Stimulated activated CD8-positive, alpha-beta memory T cell treated with anti-CD3 and anti-CD28 coated beads, Interleukin-2, amount 100 ng/mL, for 1 hour (primary cell): ENCODE measurements at places on chromosomes 5 and 9.

DNA sequence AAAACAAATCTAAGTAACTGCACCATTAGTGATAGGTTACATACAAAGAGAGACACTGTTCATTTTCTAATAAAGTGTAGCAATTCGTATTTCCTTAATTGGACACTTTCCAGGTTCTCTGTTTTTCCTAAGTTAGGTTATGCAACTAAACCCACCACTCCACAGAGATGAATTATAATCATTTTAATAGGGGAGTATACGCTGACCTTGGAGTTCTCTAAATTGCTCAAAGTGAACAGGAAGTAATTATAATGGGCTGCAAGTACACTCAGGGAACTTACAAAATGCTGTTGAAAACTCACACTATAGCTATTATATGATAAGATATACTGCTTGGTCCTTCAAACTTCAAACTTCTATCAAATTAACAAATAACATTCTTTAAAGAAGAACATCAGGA lies 18.2 kb upstream of the ADCY2 start:
- DNase-seq = no peak

- DNase-seq = no peak
Measured at GRCh38 chr5:96868603-96869371, 7.5 kb upstream of the ERAP2 start.

- DNase-seq = no peak
Measured at GRCh38 chr5:147927901-147928300, 21.6 kb upstream of the C5orf46 start.

- no peak for DNase-seq
Measured at GRCh38 chr9:92664394-92665152, 5.4 kb downstream of the IPPK start.

DNA sequence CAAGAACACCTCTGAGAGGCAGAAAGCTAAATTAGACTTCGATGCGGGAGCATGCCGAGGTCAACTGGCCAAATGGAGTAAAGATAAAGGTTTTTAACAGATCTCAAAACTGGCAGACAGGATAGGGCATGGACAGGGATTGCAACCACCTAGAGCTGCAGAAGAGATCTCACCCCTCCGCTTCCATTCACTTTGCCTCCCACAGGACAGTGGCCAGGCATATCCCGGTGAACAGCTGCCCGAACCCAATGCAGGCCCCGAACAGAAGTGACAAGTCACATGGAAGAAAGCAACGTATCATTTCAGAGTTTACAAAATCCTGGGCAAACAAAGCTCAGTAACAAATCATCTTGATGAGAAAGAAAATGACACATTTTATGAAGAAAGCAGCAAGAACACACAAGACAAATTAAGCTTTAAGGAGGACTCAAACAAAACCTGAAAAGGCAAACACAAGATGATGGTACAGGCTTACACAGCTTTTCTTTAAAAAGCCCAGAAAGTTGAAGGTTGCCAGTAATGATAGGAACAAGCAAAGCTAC lies 18.4 kb downstream of the RNF130 start:
- no peak for DNase-seq

DNA sequence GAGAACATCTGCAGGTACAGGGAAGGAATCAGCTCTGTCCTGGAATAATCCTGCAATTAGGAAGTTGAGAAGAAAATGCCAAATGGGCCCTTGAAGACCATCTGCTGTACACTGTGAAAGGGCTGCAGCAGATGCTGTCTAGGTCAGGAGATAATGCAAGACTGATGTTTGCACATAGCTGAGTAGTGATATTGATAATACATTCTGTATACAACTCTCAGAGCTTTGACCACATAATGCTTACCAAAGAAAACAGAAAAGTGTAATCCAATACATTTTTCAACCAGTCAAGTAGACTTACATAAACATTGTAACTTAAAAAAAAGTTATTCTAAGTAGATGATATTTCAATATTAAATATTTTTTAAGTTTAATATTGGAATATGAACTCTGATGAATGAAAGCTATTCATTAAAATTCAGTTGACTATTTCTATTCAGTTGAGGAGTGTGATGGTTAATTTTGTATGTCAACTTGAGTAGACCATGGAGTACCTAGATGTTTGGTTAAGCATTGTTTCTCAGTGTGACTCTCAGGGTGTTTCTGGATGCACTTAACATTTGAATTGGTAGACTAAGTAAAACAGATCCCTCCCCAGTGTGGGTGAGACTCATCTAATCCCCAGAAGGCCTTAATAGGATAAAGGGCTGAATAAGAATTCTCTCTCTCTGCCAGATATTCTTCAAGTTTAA lies 380.1 kb upstream of the PRR16 start:
- no peak for DNase-seq

DNA sequence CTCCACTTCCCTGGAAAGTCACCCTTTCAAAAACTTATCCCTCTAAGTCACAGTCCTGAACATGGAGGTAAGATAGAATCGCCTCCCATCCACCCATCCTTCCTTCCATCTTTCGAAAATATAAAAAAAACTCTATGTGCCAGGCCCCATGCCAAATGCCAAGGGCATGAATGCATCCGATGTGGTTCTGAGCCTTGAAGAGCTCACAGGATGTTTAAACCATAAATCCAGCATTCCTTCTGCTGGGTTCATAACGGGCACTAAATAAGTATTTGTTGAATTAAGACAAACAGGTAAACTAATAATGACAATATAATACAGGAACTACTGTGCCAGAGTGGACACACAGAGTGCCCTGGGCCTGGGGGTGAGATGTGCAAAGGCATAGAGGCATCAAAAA lies 147.3 kb downstream of the TTLL11 start:
- DNase-seq = no peak

DNA sequence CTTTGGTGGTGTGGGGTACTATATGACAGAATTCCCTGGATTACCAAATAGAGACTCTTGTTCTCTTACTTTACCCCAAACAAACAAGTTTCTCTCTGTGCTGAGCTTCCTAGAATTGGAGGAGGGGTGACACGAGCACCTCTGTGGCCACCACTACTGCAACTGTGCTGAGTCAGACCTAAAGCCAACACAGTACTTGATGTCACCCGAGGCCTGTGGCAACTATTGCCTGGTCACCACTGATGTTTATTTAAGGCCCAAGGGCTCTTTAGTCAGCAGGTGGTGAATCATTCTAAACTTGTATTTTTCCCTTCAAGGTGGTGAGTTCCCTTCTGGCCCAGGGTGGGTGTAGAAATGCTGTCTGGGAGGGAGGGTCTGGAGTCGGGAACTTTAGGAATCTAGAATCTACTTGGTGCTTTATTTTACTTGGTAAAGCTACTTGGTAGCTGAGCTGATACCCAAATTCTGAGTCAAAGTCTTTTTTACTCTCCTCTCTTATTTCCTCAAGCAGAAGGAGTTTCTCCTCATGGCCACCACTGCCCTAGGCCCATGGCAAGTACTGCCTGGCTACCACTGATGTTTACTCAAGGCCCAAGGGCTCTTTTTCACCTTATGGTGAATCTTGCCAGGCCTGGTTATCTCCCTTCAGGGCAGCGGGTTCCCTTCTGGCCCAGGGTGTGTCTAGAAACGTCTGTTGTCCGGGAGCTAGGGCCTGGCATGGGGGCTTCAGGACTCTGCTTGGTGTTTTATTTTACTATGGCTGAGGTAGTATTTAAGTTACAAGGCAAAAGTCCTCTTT lies 9.8 kb downstream of the LURAP1L start:
- DNase-seq = no peak

- no peak for DNase-seq
Measured at GRCh38 chr9:2418619-2419018, 203.0 kb upstream of the VLDLR start.

DNA sequence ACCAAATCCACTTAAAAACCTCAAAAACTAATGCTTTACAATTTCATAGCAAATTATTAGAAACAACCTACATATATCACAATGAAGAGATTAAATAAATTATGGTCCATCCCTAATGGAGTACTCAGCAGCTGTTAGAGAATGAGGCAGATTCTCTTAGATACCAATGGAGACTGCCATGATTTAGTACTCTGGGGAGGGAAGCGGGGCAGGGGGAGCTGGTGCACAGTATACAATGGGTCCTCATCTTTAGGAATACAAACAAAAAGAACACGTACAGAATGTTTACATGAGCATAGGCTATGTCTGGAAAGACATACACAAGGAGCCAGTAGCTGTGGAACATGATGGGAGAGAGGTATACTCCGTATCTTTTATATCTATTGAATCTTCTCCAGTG lies 2.0 kb downstream of the LIFR start:
- no peak for DNase-seq

DNA sequence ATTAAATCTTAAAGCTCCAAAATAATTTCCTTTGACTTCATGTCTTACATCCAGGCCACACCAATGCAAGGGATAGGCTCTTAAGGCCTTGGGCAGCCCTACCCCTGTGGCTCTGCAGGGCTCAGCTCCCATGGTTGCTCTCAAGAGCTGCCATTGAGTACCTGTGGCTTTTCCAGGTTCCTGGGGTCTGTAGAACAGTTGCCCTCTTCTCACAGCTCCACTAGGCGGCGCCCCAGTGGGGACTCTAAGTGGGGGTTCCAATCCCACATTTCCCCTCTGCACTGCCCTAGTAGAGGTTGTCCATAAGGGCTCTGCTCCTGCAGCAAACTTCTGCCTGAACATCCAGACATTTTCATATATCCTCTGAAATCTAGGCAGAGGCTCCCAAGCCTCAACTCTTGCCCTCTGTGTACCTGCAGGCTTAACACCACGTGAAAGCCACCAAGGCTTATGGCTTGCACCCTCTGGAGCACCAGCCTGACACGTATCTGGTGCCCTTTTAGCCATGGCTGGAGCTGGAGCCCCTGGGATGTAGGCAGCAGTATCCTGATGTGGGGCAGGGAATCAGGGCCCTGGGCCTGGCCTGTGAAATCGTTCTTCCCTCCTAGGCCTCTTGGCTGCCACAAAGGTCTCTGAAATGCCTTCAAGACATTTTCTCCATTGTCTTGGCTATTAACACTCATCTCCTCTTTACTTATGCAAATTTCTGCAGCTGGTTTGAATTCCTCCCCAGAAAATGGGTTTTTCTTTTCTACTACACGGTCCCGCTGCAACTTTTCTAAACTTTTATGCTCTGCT lies 185.1 kb downstream of the SMARCA2 start:
- no peak for DNase-seq

- DNase-seq = no peak
Measured at GRCh38 chr9:15834541-15834940, 281.7 kb downstream of the CCDC171 start.

- DNase-seq = no peak
Measured at GRCh38 chr5:41195228-41195627, 18.1 kb downstream of the C6 start.

- no peak for DNase-seq
Measured at GRCh38 chr5:34743878-34744277, 87.8 kb downstream of the RAI14 start.

GRCh38 chr5:125655156-125655555 lies 768.1 kb upstream of the GRAMD2B start:
- DNase-seq = no peak

GRCh38 chr5:142313275-142313674 lies 11.5 kb downstream of the SPRY4 start:
- no peak for DNase-seq

GRCh38 chr5:138523406-138523805 lies 19.6 kb downstream of the ETF1 start:
- no peak for DNase-seq

DNA sequence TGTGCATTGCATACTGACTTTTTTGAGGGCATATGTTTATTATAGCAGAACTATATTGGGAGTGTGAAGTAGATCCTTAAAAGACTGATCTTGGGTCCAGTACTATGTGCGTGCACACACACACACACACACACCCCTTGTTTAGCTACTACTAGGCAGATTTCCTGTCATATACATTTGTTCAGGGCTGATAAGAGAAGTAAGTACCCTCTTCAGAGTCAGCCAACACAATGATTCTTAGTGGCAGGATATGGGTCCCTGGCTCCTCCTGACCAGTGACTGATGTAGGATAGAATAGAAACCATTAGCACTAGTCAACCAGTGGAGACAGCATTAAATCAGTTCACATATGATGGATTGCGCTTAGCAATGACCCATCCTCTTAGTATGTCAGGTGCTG lies 76.2 kb upstream of the MIER3 start:
- no peak for DNase-seq

DNA sequence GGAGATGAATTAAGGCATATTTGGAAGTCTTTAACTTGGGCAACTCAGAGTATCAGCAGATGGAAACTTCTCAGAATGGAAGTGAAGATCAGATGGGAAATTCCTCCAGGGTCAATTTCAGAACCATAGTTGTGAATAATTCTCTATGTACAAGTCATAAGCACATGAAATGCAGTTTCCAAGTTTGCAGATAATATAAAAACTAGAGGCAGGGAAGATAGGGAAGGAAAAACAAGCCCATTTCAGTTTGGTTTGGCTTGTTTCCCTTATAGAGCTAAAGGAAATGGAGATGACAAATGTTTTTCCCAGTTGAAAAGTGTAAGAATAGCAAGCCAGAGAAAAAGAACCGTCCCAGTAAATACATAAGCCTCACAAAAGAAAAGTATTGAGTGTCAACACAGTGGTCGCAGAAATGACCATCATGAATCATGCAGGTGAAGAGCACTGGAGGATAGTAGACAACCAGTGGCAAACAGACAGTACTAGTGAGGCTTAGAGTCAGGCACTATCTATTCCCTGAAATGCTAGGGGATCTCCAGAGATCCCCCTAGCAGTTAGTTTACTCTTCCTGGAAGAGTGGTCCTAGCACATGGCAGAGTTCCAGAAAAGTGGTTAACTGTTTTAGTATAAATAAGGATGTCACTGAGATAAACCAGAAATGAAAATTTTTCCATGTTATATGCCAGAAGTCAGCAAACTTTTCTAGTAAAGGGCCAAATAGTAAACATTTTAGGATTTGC lies 245.9 kb downstream of the SAXO1 start:
- no peak for DNase-seq

GRCh38 chr5:141944076-141944475 lies 13.9 kb downstream of the PCDH12 start:
- no peak for DNase-seq

- DNase-seq = no peak
Measured at GRCh38 chr9:114390952-114391351, 3.2 kb upstream of the AKNA start.

- DNase-seq = no peak
Measured at GRCh38 chr5:756865-757345, 27.6 kb downstream of the ZDHHC11B start.

DNA sequence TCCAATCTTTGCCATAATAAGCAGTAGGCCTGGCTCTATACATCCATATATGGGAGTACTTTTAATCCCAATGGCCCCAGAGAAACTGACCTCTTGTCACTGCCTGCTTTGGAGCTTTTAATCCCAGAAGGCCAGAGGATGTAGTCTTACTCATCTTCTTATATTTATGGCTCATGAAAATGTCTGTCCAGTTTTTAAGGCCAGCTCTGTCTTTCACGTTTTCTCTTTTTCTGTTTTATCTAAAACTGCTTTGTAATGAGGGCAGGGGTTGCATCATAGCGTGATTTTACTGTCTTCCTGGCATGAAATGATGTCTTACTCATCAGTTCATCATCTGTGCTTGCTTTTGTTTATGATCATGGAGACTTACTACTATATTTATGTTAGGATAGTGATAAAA lies 1094.9 kb downstream of the MAT2B start:
- DNase-seq = no peak

- no peak for DNase-seq
Measured at GRCh38 chr5:62718324-62718723, 139.7 kb downstream of the LRRC70 start.

GRCh38 chr5:76620166-76620565 lies 3.0 kb downstream of the F2RL2 start:
- no peak for DNase-seq

GRCh38 chr5:68141494-68141893 lies 74.1 kb upstream of the PIK3R1 start:
- no peak for DNase-seq
